ENCODE measurements at places on chromosomes 7 and 10.
A peak's percentile ranks its signal among the peaks of the same experiment; 100 is the strongest.

- DNase-seq, result no peak
Measured at GRCh38 chr7:132450188-132450587, 126.1 kb downstream of the PLXNA4 start.

DNA sequence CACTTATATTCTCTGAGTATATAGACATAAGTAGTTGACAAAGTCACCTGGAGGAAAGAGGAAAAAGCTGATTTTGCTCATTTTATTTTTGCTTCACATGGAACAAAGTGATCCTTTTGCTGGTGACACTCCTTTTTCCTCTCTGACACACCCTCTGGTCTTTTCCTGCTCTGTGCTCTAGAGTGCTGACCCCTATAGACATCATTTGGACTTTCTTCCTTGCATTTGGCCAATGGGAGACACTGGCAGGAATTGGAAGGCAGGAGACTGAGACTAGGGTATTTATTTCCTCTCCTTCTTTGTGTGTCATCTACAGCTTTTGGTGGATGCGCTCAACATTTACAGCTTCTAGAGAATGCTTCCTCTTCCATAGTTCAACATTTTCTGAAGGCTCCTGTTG, 1078.1 kb downstream of the SORCS1 start:
- DNase-seq, result no peak

- DNase-seq, result no peak
Measured at GRCh38 chr7:24784277-24784676, 27.0 kb upstream of the GSDME start.

DNA sequence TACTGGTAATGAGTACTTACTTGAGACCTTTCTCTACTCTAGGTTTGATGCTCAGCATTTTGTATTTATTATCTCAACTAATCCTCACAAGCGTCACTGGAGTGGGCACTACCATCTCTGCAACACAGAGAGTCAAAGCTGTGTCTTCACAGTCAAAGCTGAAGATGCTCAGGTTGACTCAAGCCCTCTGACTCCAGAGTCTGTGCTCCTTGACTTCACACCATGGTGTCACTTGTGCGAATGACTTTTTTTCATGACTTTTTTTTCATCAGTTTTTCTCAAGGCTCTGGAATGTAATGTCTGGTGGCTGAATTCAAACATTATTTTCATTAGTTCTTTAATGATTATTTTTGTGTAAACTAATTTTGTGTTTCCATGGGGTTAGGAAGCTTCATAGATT, 30.4 kb upstream of the TARP start:
- no peak for DNase-seq

DNA sequence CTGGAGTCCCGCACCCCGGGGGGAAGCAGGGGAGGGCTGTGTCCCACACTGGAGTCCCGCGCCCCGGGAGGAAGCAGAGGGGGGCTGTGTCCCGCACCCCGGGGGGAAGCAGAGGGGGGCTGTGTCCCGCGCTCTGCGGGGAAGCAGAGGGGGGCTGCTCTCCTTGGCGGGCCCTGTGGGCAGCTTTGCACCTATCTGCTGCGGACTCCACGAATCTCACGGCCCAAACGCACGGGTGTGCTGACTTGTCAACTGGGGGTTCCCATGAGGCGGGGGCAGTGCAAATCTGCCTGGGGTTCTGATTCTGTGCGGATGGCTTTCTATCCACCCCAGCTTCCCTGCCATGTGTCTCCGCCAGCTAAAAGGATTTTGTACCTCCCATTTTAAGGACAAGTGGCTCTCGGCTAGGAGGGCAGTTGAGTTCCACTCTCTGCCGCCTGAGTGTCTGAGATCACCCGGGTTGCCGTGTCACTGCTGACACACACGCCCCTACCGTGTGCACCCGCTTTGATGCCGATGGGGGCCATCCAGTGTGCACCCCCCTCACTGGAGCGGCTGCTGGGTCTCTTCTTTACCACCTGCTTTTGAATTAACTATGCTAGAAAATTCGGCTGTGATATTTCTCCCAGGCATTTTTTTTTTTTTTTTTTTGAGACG, 20.5 kb downstream of the GPER1 start:
- DNase-seq, result no peak

DNA sequence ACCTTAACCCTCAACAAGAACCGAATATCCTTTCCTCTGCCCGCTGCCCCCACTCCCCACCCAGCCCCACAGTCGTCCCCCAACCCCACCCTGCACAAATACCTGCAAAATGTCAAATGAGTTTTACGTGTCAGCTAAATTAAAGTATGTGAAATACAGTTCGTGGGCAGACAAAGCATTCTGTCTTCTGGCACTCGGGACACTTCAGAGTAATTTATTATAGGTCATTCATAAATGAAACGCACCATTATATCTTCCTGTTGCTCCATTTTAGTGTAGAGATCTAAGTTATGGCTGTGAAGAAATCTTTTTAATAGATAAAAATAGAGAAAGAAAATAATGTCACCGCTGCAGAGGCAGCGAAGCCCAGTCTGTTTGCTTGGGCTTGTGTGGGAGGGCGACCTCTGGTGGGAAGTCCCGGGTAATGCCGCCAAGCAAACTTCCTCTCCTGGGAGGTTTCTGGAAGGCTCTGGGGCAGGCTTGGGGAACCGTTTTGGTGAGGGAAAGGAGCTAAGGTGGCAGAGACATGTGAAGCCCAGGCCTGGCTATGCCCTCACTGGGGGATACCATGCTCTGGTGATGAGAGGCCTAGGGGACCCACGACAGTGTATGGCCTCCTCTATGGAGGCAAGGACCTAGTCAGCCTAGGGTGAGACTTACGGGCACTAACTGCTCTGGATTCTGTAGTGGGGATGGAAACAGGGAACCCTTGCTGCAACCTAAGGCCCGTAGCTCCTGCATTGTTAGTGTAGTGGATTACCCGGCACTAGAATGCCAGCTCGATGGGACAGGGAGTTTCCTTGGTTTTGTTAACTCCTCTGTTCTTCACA, 604.9 kb downstream of the LRMDA start:
- peak; percentile 83 for DNase-seq

DNA sequence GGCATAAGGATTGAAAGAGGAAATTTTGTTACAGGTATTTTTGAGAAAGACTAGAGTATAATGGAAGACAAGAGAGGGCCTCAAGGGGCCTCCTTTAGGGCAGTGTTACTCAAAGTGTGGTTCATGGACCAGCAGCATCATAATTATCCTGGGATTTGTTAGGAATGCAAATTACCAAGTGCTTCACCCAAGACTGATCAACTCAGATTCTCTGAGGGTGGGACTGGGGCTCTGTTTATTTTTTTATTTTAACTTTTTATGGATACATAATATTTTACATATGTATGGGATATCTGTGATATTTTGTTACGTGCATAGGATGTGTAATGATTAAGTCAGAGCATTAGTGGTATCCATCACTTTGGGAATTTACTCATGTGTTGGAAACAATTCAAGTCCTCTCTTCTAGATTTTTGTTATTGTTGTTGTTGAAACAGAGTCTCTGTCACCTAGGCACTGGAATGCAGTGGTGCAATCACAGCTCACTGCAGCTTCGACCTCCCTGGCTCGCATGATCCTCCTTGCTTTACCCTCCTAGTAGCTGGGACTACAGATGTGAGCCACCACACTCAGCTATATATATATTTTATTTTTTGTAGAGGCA, 2.2 kb upstream of the KCTD7 start:
- DNase-seq, result no peak

GRCh38 chr7:151167197-151167961, at the start of gene GBX1:
Gene GBX1 (minus strand): TSS chr7:151167694. CDS start chr7:151167548, 146 bp downstream.
- peak; percentile 53 for DNase-seq

DNA sequence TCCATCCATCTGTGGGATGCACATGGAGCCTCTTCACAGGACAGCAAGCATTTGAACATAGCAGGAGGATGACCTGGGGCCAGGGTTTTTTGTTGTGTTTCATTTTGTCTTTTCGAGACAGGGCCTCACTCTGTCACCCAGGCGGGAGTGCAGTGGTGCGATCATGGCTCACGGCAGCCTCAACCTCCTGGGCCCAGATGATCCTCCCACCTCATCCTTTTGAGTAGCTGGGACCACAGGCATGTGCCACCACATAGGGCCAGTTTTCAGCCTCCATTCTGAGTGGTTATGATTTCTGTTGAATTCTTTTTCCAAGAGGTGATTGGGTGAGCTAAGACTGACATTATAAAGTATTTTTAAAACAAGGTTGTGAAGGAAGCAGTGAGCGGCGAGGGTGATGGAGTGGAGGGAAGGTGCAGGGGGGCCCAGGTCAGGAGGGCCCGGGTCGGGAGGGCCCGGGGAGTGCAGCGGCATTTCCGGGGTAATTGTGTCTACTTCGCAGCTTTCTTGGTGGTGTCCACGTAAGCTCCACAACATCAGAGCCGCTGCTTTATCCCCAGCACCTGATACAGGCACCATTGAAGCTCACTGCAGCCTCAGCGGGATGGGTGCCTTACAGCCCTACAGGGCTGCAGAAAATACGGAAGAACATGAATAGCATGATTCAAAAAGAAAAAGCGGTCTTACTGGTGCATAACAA, 12.0 kb upstream of the LARP4B start:
- DNase-seq, result no peak

DNA sequence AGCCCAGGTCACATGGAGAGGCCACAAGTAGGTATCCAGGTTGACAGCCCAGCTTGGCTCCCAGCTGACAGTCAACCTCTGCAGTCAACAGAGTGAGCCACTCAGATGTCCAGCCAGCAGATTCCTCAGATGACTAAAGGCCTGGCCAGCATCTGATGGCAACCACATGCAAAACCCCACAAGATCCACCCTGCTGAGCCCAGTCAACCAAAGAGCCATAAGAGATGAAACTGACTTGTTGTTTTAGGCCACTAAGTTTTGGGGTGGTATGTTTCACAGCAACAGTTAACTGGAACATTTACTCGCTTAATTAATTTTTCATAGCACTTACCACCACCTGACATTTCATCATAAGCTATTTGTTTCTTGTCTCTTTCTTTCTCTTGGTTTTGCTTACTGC, 107.3 kb upstream of the KDM7A start:
- no peak for DNase-seq

- DNase-seq, result no peak
Measured at GRCh38 chr7:46099076-46099475, 178.0 kb upstream of the IGFBP3 start.

DNA sequence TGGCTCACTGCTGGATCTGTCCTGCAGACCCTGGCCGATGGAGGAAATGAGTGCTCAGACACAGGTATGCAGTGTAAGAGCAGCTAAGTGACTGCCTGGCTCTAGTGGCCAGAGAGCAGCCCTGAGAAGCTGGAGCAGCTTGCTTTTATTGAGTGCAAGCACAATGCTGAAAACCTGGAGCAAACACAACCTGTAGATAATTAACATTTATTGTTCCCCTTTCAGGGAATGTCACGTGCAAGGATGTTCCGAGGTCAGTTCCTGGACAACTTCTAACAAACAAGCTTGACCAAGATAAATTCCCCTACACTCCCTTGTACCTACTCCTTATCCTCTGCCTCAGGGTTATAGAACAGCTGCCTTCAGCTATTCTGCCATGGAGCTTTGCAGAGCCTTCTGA, 31.3 kb downstream of the DDC start:
- DNase-seq, result no peak

- no peak for DNase-seq
Measured at GRCh38 chr10:70756700-70757360, 28.3 kb downstream of the TBATA start.

DNA sequence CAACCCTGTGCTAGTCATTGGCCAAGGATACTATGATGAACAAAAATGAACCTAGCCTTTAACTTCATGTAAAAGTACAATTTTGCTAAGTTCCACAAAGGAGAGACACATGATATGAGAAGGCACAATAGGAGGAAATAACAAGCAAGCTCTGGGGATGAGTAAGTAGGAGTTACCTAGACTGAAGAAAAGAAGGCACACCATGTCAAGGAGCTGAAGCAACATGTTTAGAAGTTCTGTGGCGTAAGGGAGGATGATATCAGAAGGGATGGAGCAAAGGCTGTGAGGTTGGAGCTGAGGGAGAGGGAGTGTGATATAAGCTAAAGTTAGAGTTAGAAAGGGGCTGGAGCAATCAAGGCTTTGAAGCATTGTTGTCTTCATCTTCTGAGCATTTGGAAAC, 25.6 kb downstream of the KIFBP start:
- DNase-seq, result no peak

- DNase-seq, result no peak
Measured at GRCh38 chr10:62183442-62183841, 85.2 kb downstream of the RTKN2 start.

DNA sequence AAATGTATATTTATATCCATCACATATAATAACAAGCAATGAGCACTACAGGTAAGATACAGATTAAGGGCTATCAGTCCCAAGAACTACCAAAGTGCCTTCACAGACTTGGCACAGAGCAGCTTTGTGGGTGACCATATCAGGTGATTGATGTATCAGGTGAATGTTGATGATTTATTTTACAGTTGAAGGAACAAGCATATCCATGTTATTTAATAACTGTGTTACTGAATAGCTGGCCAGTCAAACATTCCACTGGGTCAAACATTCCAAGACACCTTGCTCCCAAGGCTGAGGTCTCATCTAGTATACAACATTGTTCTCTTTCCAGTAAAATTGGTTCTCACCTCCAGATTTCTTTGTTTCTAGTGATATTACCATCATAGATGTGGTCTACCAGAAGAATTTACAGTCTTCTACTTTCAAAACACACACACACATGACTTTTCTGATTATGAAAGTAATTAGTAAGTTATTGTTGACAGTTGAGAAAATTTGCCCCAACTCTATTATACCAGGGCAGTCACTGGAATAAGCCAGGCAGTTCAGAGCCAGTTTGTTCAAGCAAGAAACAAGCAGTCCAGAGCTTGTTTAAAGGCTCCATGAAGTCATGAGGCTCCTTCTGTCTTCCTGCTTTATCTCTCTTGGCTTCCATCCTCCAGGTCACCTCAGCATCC, 68.2 kb downstream of the ELAPOR2 start:
- DNase-seq, result no peak

- no peak for DNase-seq
Measured at GRCh38 chr7:126637538-126637937, 615.2 kb downstream of the GRM8 start.

DNA sequence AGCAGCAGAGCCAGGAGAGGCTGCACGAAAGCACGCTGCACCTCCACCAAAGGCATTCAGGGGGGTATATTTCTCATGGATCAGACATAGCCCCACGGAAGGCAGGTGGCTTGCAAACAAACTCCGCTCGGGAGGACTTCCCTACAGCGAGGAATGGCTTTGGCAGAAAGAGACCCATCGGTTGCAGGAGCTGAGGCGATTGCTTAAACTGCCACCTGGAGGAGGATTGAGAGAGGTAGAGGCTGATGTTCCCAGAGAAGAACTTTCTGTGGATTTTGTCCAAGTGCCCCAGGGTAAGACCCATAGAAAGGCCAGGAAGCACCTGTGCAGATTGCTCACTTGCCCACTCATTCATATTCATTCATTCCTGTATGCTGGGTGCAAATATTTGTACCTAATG, 89.1 kb downstream of the NEUROD6 start:
- DNase-seq, result no peak

DNA sequence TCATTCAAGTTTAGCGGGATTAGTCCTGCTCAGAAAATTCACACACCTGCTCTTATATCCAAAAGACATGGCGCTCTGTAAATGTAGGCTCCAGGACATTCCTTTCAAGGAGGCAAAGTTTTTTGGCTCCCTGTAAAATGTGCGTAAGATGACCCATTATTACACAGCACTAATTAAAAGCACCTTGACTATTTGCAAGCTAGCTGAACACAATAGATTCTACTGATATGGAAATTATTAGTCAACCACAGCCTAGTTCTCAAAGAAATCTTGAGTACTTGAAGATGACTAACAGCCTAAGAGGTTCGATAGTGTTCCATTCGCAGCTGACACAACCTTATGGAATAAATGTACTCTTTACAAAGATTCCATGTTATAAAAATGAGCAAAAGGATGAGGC, 175.2 kb downstream of the BMPER start:
- no peak for DNase-seq

GRCh38 chr7:27745064-27745583, 5.2 kb downstream of the TAX1BP1 start:
- no peak for DNase-seq

- DNase-seq, result no peak
Measured at GRCh38 chr7:114622221-114622620, 207.6 kb downstream of the FOXP2 start.
